Spinal cord (tissue), 10 donors: ENCODE measurements at places on chromosomes 11 and 22.

DNA sequence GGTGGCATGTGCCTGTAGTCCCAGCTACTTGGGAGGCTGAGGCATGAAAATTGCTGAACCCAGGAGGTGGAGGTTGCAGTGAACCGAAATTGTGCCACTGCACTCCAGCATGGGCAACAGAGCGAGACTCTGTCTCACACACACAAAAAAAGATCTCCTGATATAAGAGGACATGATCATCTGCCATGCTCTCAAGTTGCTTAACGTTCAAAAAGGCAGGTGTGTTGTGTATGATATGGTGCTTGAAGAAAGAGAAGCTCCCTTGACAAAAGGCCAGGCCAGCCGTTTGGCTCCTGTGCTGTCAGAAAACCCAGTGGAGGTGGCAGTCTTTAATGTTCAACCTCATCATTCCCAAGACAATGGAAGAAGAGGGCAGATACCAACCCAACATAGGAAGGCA lies 117.3 kb upstream of the PLET1 start:
- H3K27ac ChIP-seq, result no peak overlapping the region
- no peaks in the 10 kb centered on the region for H3K4me1 ChIP-seq
- H3K27me3 ChIP-seq, result no peaks in the 10 kb centered on the region
- no peak overlapping the region for H3K4me3 ChIP-seq
- H3K36me3 ChIP-seq, result no peaks in the 10 kb centered on the region
- DNase-seq, result no peak

DNA sequence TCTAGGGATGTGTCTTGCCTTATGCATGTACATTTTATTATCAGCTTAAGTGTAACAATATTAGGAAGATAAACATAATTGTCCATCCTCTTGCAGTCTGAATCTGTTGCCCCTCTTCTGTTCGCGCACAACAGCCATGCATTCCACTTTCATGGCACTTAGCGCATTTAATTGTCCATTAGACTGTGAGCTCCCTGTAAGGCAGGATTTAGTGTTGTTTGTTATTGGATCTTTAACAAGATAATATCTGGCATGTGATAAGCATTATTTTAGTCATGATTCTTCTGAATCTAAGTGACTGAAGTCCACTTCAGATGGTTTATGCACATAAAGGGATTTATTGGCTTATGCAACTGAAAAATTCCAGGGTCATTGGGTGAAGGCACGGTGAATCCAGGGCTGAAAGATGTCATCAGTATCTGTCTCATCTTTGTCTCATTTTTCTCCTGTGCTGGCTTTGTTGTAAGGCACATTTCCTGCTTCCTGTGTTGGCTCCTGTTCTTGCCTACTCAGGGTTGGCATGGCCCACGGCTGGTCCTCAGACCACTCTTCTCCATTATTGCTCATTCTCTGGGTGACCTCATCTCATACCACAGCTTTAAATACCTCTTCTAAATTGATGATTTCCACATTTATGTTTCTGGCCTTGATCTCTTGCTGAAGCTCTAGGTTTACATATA lies 37.6 kb downstream of the ATXN10 start:
- H3K4me3 ChIP-seq, result no peak overlapping the region
- H3K4me1 ChIP-seq, result no peaks in the 10 kb centered on the region
- no peaks in the 10 kb centered on the region for H3K27me3 ChIP-seq
- H3K27ac ChIP-seq, result no peak overlapping the region

DNA sequence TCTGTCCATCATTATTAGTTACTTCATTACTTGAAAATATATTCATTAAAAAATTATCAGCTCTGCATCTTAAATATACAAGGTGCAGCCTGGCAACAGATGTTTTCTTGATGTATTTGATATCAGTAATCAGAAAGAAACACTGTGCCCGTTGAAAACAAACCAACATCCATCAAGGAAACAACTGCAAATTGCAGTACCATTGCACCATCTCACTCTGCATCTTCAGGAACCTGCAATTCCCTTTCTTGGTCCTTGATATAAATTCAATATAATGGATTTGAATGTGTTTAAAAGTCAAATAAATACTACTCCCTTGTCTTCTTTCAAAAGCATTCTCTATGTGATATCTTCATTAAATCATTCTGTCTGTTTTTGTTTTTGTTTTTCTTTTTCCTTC lies 1131.2 kb downstream of the FAM181B start:
- H3K27ac ChIP-seq, result no peak overlapping the region
- H3K36me3 ChIP-seq, result no peaks in the 10 kb centered on the region
- no peaks in the 10 kb centered on the region for H3K4me1 ChIP-seq
- no peak for DNase-seq
- H3K27me3 ChIP-seq, result no peaks in the 10 kb centered on the region

GRCh38 chr11:107860688-107861087 lies 2.1 kb upstream of the SLC35F2 start:
- no peaks in the 10 kb centered on the region for H3K36me3 ChIP-seq
- no peak overlapping the region for H3K27ac ChIP-seq
- H3K4me3 ChIP-seq, result no peak overlapping the region
- no peak for DNase-seq

DNA sequence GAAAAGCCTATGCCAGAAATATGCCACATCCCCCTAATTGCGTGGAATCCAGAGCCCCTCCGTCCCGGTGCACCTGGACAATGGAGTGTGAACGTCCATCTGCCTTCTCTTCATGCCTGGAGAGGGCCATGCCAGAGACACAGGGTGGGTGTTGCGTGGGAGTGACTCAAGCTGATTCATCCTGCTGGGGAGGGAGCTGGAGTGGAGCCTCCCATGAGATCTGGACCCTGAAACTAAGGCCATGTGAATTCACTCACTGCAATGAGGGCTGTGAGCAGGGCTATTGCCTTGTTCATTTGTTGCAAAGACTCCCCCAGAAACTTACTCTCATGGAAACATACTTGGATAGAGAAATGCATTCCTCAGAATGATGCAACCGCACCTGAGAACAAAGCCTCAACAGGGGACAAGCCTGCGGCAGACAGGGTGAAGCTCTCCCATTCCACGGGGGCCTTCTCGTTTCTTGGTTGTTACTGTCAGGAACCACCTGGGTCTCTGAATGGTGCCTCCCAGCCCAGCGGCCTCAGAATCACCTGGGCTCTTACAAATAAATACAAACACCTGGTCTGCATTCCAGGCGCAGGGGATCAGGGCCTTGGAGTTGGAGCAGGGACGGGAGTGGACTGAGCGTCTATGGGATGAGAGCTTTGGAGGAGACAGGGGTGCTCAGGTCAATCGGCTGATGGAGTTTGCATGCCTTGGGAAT lies 1031.2 kb downstream of the BRD1 start:
- H3K36me3 ChIP-seq, result no peaks in the 10 kb centered on the region
- no peak for DNase-seq
- no peak overlapping the region for H3K27ac ChIP-seq
- no peak overlapping the region for H3K4me3 ChIP-seq

- H3K4me3 ChIP-seq, result no peak overlapping the region
- H3K27ac ChIP-seq, result no peak overlapping the region
- no peaks in the 10 kb centered on the region for H3K4me1 ChIP-seq
- DNase-seq, result no peak
- H3K36me3 ChIP-seq, result no peaks in the 10 kb centered on the region
- no peaks in the 10 kb centered on the region for H3K27me3 ChIP-seq
Measured at GRCh38 chr11:75371949-75372876, 20.8 kb upstream of the ARRB1 start.

- no peaks in the 10 kb centered on the region for H3K27me3 ChIP-seq
- no peak for DNase-seq
- H3K4me3 ChIP-seq, result no peak overlapping the region
- H3K36me3 ChIP-seq, result peaks cover 2% of the 10 kb centered on the region
Measured at GRCh38 chr11:43930868-43931716, 11.3 kb upstream of the C11orf96 start.

DNA sequence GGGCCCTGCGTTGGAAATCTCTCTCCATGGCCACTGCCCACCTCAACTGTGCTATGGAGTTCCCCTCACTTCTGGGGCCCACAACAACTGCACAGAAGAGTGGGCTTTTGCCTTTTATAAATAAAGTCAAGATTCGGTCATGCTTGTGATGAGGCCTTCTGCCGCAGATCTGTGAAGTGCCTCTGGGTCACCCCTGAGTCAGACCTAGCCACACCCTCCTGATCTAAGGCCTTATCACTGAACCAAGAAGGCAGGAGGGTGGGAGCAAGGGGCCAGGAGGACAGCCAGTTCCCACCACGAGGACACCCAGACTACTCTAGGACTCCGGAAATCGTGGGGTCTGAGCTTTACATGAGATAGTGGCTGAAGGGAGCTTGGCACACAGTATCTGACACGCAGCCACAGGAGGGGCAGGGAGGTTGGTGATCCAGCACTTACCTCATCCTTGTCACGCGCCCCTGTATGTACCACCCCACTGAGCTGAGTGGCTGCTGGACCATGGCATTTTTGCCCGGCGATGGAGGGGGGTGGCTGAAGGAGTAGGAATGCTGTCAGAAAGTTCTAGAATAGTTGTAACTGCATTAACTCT lies 115.7 kb downstream of the ABTB2 start:
- no peaks in the 10 kb centered on the region for H3K27me3 ChIP-seq
- DNase-seq, result no peak
- no peaks in the 10 kb centered on the region for H3K36me3 ChIP-seq
- H3K27ac ChIP-seq, result no peak overlapping the region

DNA sequence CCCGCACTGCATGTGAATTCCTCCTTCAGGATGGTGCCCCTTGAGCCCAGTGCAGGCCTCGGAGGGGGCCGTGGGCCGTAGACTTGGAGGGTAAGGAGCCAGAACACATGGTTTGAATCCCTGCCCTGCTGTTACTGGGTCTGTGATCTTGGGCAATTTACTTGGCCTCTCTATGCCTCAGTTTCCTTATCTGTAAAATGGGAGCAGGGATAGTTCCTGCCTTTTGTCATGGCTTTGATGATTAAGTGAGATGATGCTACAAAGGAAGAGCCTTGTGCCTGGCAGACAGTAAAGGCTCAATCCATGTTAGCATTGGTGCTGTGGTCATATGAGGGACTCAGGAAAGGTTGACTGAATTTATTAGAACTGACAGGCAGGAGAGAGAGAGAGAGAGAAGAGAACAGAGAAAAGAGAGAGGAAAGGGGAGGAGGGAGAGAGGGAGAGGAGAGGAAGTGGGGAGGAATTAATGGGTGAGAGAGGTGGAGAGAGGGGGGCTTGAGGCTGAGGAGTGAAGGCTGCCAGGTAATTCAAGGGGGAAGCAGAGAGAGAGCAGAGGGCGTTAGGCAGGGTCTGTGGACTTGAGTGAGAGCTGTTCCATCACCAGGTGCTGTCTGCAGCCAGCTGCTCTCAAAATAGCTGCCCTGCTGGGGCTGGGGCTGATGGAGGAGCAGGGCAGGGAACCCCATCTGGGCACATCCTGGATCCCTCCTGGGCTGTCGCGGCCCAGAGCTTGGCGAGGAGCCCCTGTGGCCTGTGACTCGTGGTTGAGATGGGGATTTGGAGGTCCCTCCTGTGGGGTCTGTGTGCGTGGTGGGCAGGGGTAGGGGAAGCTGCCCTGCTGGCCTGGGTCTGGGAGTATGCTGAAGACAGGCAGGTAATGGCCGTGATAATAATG lies 44.1 kb downstream of the MCM5 start:
- H3K27me3 ChIP-seq, result no peaks in the 10 kb centered on the region
- H3K36me3 ChIP-seq, result peaks cover 17% of the 10 kb centered on the region
- no peak overlapping the region for H3K27ac ChIP-seq
- peaks cover 9% of the 10 kb centered on the region for H3K4me1 ChIP-seq
